ENCODE measurements at places on chromosomes 2 and 18.

- no peak for DNase-seq
Observed at GRCh38 chr2:237486334-237486818, 675 bp upstream of the MLPH start.

DNA sequence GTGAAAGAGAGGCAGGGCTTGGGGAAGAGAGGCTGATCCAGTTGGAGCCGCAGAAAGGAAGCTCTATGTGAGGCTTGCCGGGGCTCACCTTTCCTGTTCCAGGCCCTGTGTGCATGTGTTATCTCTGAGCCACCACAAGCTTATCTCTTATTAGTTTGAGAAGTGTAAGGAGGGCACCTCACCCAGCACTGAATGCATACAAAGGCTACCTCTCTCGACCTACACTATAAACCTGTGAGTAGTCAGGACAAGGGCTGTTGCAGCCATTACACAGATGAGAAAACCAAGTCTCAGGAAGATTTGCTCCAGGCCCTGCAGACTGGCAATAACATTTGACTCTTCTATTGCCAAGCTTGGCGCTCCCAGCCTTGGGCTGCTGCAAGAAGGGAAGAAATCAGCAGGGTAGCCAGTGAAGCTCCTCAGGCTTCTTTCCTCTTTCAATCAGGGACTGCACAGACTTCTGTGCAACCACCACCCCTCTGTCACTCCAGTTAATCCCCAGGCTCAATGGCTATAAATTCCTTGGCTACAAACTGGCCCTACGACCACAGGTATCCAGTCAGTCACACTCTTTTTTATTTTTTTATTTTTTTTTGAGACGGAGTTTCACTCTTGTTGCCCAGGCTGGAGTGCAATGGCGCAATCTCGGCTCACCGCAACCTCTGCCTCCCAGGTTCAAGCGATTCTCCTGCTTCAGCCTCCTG lies 73.8 kb downstream of the CLHC1 start:
- DNase-seq, result no peak

DNA sequence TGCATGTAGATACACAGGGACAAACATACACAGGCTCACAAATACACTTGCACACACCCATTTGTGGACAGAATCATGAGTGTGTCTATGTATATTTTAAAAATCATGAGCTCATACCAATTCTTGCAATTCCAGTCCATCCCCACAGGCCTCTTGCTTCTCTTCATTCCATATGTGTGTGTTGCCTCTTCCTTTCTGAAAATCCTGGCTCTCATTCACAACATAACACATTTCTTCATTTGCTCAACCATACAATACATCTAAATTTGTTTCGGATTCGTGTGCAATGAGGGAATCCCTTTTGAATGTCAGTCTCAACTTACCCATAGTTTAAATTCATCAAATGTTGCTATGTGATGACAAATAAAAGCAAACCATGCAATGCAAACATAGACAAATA lies 51.4 kb downstream of the GNAL start:
- no peak for DNase-seq

- DNase-seq, result no peak
Observed at GRCh38 chr2:9410108-9410507, 13.2 kb downstream of the ITGB1BP1 start.

Measured in activated T-cell treated with anti-CD3 and anti-CD28 coated beads for 24 hours (primary cell).